ENCODE measurements at places on chromosomes 7 and 10.

- DNase-seq: no peak
Measured at GRCh38 chr7:140327261-140327661, 71.1 kb downstream of the SLC37A3 start.

DNA sequence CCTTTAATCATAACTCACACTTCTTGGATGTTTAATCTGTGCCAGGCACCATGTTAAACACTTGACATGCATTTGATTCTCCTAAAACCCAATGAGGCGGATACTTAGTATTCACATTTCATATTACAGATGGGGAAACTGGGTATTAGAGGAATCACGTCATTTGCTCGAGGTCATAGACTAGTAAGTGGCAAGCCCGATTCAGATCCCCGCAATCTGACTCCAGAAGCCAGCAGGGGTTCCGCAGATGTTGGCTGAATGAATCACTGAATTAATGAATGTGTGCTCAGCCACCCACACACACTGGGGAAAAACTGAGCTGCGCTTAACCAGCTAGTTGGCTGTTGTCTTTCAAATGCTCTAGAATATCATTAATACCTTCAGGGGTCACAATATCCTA is 22.5 kb upstream of the ENO4 start:
- DNase-seq: no peak

DNA sequence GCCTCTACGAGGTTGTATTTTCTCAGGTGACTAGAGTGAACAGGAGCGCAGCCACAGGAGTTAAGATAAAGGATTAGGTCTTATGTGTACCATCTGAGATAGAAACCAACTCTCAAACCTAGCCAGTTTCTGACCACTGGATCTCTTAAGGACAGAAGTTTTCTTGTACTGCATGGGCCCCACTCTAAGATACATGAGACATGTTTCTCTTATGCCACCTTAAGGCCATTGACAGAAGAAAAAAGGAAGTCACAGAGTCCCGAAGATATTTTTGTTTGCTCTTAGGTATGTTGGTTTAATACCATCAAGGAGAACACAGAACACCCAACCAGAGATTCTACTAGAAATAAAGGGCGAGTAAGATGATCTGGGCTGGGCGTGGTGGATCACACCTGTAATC is 335.8 kb downstream of the FRMD4A start:
- no peak for DNase-seq

DNA sequence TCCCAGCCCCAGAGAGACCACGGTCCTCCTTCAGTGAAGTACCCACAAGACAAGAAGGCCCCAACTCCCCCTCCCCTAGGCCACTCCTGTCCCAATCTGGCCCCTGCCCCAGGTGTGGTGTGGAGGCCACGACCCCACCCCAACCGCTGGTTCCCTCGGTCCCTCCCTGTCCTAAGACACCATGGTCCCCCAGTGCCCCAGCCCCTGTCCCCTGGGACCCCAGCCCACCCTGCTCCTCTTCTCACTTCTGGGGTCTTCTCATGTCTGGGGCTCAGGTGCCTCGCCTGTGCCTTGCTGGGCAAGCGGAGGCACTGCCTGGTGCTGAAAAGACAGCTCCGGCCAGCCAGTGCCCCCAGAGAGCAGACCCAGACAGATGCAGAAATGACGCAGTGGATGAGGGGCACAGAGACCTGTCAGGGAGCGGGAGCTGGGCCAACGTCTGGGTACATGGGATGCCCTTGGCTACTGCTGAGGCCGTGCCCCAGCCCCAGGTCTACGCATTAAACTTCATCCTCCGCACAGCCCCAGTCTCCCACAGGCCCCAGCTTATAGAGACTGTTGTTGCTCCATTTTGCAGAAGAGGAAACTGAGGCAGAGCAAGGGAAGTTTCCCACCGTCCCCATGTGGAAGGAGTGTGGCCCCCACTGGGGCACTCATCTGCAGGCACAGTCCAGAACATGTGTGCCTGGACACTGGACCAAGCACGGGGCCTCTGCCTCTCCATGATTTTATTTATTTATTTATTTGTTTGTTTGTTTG is 14.8 kb downstream of the GRIFIN start:
- no peak for DNase-seq

GRCh38 chr10:43311794-43312193 is 44.9 kb upstream of the RASGEF1A start:
- DNase-seq: no peak

GRCh38 chr7:152571068-152571467 is 104.9 kb downstream of the XRCC2 start:
- DNase-seq: no peak

DNA sequence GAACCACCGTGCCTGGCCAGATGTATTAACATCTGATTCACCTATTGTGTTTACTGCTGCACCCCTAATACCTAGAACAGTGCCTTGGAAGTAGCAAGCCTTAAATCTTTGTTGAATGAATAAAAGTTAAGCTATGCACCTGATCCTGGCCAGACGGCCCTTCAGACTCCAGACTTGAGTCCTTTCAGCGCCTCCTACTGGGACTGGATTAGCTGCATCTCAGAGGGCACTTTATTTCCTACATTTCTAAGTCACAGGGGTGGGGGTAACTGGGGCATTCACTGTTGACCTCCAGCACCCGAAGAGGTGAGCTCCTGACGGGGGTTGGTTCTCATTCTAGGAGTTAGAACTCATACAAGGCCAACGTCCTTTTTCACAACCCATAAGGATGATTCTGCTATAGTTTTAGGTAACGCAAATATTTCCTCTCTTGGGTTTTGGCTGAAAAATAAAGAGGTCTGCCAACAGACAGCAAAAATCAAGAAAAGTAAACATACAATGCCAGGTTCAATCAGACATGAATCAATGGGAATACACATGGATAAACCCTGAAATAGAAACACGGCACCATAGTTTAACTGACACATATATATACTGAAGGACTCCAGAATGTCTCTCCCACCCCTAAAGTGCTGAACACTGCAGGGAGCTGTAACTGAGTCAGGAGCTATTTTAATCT is 48.0 kb upstream of the DLG5 start:
- no peak for DNase-seq

GRCh38 chr10:132964231-132964630 is 21.9 kb upstream of the CFAP46 start:
- DNase-seq: no peak

Measured in NCI-H446 treated with DMSO at 0.1 percent for 48 hours (cell line).